ENCODE measurements at places on chromosomes 12 and 14.

GRCh38 chr14:101849125-101849524 is 87.6 kb downstream of the PPP2R5C start:
- DNase-seq, result no peak

DNA sequence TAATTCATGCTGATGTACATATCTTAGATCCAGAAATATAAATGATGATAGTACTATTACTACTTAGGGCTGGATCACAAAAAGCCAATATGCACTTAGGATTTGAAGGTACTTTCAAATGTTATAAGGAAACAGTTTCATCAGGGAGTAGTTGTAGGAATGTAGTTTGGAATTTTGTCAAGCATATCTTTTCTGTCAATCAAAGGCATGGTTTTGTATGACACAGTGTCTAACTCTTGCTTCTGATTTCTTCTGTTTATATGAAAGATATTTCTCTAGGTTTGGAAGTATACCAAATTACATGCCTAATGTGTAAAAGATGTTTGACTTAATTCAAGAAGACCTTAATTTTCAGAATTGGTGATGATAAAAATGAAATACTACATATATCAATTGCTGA is 135.7 kb downstream of the RAD51B start:
- DNase-seq, result no peak

DNA sequence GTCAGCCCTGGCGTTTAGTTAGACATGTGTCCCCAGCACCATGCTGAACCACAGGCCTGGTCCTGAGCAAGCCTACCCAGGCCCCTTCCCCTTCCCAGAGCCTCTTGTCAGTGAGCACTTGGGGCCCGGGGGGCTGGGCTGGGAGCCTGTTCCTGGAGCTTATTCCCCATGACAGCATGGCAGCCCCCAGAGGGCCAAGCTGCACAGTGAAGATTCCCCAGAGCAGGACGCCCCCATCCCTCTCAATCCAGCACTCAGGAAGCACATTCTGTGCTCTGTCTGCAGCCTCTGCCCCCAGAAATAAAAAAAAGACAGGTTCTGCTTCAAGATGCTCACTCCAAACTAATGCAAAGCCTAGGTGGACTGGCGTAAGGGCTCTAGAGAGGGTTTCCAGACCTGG is 117.3 kb downstream of the LGMN start:
- DNase-seq, result no peak

- DNase-seq, result no peak
These were observed 77.0 kb downstream of the BICD1 start for GRCh38 chr12:32183650-32184049.

DNA sequence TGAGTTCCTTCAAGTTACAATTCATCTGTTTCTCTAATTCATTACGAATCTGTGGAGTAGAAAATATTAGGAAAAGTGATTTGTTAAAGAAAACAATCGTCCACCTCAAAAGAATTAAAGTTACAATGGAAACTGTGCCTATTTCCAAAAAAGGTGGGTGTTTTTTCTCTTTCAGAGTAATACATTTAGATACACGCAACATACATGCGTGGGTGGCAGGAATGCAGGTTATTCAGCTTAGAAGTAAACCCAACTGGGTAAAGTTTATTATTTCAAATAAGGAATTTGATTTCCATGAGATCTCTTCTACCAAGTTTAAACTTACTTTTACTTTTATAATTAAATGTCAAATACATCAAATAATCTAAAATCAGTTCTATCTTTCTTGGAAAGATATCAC is 52.2 kb downstream of the SSH1 start:
- no peak for DNase-seq

DNA sequence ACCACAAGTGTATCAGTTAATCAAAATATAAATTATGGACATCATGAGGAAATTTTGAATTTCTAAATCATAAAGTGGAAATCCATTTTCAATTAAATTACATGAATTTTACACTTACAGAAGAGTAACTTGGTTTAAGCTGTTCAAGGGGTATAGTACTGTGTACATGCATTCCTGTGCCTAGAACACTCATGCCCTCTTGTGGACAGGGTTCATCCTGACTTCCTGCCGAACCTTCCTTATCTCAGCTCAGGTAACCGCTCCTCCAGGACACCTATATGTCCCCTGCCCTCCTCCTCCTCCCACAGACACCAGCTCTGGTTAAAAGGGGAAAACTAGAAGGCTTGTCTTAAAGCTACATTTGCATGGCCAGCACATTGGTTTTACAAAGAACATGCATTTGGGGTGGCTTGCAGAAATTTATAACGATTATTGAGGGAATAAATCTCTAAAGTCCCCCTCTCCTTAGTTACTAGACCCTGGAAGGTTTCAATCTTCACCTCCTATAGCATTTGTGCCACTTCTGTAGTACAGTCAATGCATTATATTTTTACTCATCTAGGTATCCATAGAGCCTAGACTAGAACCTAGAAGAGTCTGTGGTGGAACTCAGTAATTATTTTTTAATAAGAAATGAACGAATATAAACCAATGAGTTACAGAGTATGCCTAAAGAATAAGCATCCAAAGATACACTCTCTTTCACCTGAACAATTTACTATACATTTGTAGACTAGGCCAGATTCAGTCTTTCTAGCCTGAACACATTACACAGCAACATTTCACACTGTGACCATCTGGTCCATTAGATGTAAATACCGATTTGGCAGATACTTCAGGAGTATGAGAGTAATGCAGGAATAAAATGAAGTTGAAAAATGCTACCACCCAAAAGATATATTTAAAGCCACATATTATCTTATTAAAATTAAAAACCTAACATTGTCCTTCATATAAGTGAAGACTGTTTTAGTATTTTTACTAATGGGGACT is 345.6 kb downstream of the PAWR start:
- no peak for DNase-seq

DNA sequence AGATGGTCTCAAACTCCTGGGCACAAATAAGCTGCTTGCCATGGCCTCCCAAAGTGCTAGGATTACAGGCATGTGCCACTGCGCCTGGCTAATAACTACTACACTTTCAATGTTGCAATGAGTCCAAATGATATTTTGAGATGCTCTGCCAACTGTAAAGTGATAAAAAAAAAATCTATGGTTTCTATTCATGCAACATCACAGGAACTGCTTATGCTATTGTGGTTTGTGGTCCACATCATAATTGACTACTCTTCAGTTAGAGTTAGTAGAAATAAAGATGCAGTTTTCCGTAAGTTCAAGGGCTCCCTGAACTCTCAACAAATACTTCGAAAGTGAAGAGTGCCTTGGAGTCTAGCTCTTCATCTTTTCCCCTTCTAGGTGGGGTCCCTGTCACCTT is 239.4 kb downstream of the C12orf75 start:
- no peak for DNase-seq

- no peak for DNase-seq
These were observed 172.4 kb downstream of the TRHDE start for GRCh38 chr12:72444566-72444965.

- no peak for DNase-seq
These were observed 369.0 kb downstream of the ATP23 start for GRCh38 chr12:58310368-58310767.

GRCh38 chr12:109652233-109652976 is 61.2 kb upstream of the FAM222A start:
- DNase-seq, result no peak

GRCh38 chr14:87131879-87132278 is 861.1 kb downstream of the GALC start:
- no peak for DNase-seq

DNA sequence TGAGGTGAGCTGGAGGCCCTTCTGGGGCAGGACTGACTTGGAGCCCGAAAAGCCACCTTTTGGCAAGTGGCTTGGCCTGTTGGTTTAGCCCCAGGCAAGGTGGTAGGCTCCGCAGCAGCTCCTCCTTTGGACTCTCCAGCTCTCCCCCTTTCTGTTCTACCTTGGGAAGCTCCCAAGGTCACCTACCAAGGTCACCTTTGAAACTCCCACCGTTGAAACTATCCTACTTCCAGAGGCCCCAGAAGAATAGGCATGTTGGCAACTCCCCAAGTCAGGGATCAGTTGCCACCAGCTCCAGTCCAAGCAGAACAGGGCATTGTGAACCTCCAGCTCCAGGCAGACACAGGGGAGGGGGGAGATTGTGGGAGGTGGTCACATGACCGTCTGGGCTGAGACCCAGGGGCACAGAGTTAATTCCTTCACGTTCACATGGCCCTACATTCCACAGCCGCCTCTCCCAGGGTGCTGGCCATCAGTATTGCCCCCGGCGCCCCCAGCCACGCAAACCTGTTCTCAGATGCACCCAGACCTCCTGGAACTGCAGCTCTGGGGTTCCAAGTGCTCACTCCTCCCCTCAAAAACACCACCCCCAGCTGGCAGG is 14.4 kb downstream of the IRF2BPL start:
- DNase-seq, result peak; percentile 43

All from adrenal gland (tissue), 19 donors.